Ovary (tissue), 10 donors: ENCODE measurements at places on chromosomes 3 and 15. TPM values are rescaled to one million over a fixed set of nuclear protein-coding genes. Genes with fewer than 3 reads are reported as not detected.

The ACAP2 gene
- polyA plus RNA-seq: 15.1 TPM

The BNIP2 gene
- 47.9 TPM for polyA plus RNA-seq

The ZXDC gene
- 18.5 TPM for polyA plus RNA-seq

The RAD51 gene
- 1.8 TPM for polyA plus RNA-seq

The GOLGA8R gene
- polyA plus RNA-seq: 2.6 TPM

The RYR3 gene
- polyA plus RNA-seq: 5.8 TPM

The SLC27A2 gene
- 0.10 TPM for polyA plus RNA-seq

The CIDEC gene
- polyA plus RNA-seq: 1.4 TPM

The IL17RD gene
- polyA plus RNA-seq: 10.7 TPM

The MRPS22 gene
- polyA plus RNA-seq: 51.6 TPM

The C3orf49 gene
- polyA plus RNA-seq: not detected
